NCI-H226 (cell line): ENCODE measurements at places on chromosomes 5 and 9.

GRCh38 chr5:143106174-143106573 is 297.3 kb downstream of the NR3C1 start:
- peak; percentile 65 for DNase-seq

- no peak for DNase-seq
Observed at GRCh38 chr9:761793-762560, 79.5 kb upstream of the DMRT1 start.

GRCh38 chr5:124866355-124867136 is 120.1 kb upstream of the ZNF608 start:
- peak; percentile 17 for DNase-seq

- DNase-seq = no peak
Observed at GRCh38 chr9:82454509-82455190, 466.1 kb downstream of the SPATA31D1 start.
